Lung (tissue), 17 donors: ENCODE measurements at places on chromosomes 16 and 17.

DNA sequence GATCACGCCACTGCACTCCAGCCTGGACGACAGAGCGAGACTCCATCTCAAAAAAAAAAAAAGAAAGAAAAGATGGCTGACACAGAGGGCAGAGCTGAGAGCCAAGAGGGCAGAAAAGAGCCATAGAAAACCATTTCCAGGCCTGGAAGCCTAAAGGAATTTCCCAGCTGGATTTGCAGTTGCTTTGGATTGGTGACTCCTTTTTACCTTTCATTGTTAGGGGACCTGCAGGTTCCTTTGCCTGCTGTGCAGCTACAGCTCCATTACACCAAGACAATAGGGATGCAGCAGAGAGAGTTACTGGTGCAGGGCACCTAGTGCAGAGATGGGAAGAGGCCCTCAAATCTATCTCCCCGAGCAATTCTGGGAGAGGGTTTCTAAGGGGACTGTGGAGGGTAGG lies 18.4 kb downstream of the ZNF668 start:
- no peak for DNase-seq

- DNase-seq: peak; percentile 44
Measured at GRCh38 chr17:65558683-65559460, 2.6 kb downstream of the AXIN2 start.

- DNase-seq: no peak
Measured at GRCh38 chr17:40194821-40195220, 17.6 kb downstream of the RAPGEFL1 start.

DNA sequence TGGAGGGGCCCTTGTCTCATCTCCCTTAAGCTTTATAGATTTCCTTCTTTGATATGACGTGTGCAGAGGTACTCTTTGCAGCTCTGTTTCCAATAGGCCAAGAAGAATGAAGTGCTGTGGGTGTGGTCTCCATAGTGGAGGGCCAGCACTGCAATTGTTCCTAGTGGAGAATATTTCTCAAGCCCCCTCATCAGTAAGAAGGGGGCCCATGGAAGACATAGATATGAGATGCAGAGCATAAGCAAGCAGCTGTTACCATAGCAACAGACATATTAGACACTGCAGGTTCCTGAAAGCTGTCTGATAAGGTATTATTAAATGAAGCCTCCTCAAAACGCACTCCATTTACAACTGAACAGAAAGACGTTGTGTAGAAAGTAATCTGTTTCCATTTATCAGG lies 240.7 kb downstream of the ZFHX3 start:
- DNase-seq: no peak

DNA sequence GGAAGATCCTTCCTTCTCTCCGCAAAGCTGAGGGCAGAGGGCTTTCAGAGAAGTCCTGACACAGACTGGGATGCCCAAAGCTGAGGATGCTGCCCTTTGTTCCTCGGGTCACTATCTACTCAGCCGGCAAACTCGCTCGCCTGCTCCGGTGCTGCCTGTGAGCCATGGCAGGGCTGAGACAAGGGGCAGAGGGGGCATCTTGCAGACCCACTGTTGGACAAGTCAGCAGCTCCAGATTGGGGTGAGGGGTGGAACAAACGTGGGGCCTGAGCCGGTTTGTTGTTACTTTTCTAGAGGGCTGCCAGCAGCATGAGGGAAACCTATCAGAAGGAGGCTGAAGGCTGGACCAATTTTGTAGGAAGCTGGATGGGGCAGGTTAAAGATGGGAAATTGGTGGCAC lies 47.1 kb upstream of the PIK3R6 start:
- DNase-seq: no peak

GRCh38 chr16:58461056-58461455 lies 38.9 kb upstream of the NDRG4 start:
- no peak for DNase-seq

- DNase-seq: no peak
Measured at GRCh38 chr17:70896843-70897242, 727.5 kb downstream of the KCNJ2 start.

GRCh38 chr17:39757931-39758873 lies 20.5 kb downstream of the GRB7 start:
- DNase-seq: no peak

DNA sequence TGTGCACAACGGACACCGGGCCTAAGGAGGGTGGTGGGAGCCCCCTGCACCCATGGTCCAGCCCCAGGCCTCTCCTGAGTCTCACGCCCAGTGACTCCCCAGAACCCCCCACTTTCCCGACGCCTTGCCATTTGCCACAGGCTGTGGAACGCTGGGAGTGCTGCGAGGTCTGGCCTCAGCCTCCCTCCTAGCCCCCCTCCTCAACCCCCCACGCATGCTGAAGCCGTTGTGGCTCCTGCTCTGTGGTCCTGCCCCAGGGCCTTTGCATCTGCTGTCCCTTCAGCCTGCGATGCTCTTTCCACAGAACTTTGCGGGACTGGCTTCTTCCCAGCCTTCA lies 226.0 kb upstream of the GSE1 start:
- DNase-seq: no peak

GRCh38 chr17:75828741-75829140 lies 15.5 kb downstream of the UNC13D start:
- DNase-seq: no peak

DNA sequence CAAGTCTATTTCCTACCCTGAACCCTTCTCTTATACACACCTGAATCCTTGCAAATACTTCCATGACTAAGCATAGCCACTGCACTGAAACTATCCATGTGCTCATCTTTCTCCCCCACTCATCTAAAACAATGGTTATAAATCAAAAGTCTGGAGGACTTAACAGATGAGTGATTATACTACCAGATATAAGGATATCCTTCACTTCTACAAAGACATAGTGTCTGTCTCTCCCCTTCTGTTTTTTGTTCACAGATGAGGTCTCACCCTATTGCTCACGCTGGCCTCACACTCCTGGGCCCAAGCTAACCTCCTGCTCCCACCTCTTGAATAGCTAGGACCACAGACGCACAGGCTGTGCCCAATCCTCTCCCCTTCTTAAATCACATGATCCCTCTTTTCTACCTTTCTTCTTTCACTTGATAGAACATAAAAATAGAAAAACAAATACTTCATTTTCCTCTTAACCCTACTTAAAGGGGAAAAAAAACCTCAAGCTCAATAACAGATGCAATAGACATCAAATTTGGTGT lies 19.2 kb downstream of the CEP112 start:
- DNase-seq: no peak

- DNase-seq: no peak
Measured at GRCh38 chr16:5884996-5885395, 787.4 kb upstream of the EEF2KMT start.

DNA sequence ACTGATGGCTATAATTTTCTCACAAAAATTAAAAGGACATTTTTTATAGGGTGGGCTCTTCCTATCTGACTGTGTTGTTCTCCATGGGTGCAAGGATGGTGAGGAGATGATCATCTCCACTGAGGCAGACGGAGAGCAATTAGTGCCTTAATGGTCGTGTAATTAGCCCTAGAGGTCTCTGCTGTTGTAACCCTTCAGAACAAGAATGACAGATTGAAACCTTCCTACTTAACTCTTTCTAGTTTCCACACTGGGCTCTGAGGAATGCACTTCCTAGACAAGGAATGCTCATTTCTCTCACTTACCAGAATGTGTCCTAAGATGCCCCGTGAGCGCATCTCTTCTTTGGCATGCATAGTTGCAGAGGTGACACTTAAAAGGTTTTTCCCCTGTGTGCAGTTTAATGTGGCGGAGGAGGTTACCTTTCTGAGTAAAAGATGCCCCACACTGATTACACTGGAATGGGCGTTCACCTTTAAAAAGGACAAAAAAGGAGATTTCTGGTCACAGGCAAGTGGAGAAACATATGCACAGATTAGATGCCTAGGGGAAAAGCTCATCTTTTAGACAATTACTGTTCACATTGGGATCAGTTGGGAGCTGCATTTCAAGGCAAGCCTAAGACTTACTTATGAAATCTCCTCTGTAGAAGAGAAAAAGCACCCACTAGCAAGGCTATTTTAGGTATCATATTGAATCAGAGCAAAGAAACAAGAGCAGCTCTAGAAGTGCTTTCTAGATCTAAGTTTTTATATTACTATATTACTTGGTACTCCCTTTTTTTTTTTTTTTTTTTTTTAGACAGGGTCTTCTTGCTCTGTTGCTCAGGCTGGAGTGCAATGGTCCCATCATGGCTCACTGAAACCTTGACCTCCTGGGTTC lies 53.6 kb downstream of the GRB7 start:
- DNase-seq: no peak

DNA sequence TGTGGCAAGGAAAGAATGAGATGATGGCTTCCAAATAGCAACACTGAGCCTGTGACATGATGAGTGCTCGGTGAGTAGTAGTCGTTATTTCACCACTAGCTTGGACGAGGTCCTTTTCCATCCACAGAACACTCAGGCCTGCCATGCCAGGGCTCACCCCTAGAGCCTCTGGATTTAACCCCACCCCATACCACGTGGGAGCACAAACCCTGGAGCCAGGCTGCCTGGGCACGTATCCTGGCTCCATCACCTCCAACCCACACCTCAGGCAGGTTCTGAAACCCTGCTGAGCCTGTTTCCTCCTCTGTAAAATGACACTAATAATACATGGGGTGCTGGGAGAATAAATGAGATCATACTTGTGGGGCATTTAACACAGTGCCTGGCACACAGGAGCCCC lies 192.4 kb downstream of the KATNIP start:
- no peak for DNase-seq

DNA sequence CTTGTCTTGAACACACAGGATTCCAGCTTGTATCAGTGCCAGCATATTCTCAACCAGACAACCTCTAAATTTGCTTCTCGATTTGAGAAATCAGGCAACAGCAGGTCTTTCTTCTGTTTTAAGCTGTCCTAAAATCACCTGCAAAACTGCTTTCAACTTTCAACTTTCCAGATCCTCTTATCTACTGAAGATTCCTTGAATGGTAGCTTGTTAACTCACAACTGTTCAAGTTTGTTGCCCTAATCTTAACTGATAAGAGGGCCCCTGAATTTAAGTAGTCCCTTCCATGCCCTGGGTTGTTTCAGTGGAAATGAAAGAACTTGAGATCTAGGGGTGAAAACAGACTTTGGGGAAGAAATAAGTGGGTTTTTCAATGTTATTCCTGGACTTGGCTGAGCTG lies 57.2 kb downstream of the CHD9 start:
- no peak for DNase-seq

DNA sequence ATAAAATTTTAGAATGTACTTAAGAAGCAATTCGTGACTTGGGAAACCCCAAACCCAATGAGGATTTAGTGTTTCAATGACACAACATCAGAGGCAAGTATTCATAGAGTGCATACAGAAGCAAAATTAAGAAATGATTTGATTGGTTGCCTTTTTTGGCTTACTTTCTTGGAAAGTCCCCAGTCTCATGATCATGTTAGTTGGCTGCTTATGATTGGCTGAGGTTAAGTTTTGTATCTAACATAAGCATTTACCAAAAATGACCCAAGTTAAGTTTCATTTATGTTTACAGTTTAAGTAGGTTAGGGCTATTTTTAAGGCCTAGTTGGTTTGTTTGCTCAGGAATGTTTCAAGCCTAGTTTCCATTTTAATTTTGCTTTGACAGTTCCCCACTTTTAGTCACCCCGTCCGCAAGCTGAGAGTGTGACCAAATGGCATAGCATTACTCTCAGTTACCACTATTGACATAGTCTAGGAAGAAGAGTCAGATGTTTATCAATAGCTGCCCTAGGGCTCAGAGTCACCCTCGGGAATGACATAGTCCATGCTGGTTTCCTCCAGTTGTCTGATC lies 36.2 kb downstream of the DGKE start:
- DNase-seq: no peak

- no peak for DNase-seq
Measured at GRCh38 chr17:8836821-8837562, 30.5 kb downstream of the PIK3R6 start.

DNA sequence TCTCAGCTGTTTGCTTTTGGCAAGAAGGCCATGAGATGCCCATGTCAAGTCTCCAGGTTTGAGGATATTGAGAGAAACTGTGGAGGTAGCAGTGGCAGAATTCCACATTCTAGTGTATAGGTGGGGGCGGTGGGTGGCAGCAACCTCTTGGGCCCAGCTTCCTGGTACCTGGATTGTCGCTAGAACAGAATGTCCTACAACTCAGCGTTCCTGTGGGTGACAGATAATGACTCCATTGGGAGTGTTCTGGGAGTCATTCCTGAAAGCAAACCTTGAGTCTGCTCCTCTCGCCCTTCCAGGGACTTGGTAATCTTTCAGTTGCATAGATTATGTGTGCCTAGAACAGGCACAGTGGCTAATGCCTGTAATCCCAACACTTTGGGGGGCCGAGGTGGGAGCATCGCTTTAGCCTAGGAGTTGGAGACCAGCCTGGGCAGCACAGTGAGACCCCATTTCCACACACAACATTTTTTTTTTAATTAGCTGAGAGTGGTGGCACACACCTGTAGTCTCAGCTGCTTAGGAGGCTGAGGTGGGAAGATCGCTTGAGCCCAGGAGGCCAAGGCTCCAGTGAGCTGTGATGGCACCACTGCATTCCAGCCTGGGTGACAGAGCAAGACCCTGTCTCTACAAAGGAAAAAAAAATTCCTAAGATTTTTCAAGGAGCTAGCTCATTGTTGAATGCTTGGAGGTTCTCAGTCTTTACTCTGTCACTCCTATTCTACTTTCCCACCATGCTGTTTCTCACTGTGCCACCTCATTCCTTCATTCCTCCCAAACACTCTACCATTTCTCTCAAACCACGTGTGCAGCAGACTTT lies 37.9 kb upstream of the METTL16 start:
- no peak for DNase-seq

DNA sequence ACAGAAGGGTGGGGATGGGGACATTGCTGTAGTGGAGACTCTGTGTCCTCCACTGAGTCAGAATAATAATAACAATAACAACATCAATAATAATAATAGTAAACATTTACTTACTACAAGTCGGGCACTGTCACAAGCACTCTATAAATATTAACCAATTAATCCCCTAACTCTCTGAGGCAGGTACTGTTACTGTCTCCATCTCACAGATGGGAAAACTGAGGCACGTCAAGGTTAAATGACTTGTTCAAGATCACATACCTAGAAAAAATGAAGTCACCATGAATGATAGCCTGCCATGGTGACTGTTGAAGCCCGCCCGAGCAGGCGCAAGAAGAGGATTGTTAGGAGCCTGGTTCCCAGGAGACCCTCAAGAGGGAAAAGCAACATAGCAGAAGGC lies 10.2 kb downstream of the PRR29 start:
- DNase-seq: no peak

GRCh38 chr17:49659661-49660382 lies 18.1 kb downstream of the SPOP start:
- no peak for DNase-seq

DNA sequence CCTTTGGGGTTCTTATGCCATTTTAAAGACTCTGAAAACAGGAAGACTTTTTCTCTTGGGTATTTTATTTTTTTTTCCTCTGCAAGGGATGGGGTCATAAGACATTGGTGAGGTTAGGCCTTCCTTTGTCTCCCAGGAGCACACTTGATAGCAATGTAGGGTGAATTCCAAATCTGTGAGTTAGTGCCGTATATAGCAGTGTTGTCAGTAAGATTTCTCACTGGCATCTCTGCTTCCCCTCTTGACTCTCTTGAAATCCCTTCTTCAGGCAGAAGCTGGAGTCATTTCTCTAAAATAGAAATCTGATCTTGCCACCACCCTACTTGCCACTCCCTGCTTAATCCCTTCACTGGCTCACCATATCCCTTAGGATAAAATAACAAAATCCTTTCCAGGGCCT lies 529.7 kb downstream of the WWOX start:
- no peak for DNase-seq
